ENCODE measurements at places on chromosomes 3 and 15. TPM values are rescaled to one million over a fixed set of nuclear protein-coding genes. Genes with fewer than 3 reads are reported as not detected.

SLC9C1 gene
- 0.32 TPM for total RNA-seq

DNA sequence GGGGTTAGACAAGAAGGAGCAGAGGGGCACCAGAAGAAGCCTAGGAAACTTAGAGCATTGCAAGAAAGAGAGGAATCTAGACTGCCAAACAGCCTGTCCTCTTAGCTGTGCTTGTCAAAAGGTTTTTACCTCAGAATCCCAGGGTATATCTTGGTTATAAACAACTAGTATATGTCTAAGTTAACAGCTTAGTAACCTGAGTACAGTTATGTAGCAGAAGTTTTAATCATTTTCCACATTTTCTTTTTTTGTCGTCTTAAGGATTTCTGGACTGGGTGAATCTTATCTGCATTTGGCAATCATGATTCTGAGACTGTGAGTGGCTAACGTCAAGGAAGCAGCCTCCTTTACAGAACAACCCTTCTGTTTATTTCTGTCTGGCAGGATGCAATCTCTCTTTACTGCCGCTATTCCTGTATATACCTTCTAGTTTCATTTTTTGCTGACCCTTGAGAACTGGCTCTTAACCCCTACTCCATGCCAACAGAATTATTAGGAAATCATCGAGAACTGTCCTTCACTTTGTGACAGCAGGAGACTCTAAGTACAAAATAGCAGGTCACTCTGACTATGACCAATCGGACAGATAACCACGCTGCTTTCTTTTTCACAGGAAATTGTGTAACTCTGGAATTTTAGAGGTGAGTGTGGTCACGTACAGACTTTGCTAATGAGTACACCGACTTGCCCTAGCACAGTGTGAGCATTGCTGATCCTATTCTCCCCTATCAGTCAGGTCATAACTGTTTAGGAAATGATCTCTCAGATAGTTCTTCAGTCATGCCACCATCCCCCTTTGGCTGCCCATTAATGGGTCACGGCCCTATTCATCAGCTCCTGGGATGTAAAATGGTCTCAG, 3.3 kb upstream of the CP start:
- peak overlapping the region; percentile 79 for H3K27ac ChIP-seq
- no peaks in the 10 kb centered on the region for H3K36me3 ChIP-seq
- H3K4me3 ChIP-seq: peak overlapping the region; percentile 56
- H3K27me3 ChIP-seq: no peaks in the 10 kb centered on the region

- no peaks in the 10 kb centered on the region for H3K27me3 ChIP-seq
- H3K27ac ChIP-seq: no peak overlapping the region
- DNase-seq: no peak
- no peaks in the 10 kb centered on the region for H3K4me1 ChIP-seq
Measured at GRCh38 chr15:46301291-46301690, 666.5 kb downstream of the SQOR start.

GRCh38 chr15:42736178-42736792, 643 bp downstream of the CDAN1 start:
- peak overlapping the region; percentile 84 for H3K4me3 ChIP-seq
- H3K27ac ChIP-seq: peak overlapping the region; percentile 92
- H3K27me3 ChIP-seq: no peaks in the 10 kb centered on the region
- DNase-seq: peak; percentile 27

MEIS2 gene
- total RNA-seq: 2.7 TPM

C15orf62 gene
- not detected for total RNA-seq

CLPX gene
- total RNA-seq: 70.0 TPM

IMPG2 gene
- 0.51 TPM for total RNA-seq

DNA sequence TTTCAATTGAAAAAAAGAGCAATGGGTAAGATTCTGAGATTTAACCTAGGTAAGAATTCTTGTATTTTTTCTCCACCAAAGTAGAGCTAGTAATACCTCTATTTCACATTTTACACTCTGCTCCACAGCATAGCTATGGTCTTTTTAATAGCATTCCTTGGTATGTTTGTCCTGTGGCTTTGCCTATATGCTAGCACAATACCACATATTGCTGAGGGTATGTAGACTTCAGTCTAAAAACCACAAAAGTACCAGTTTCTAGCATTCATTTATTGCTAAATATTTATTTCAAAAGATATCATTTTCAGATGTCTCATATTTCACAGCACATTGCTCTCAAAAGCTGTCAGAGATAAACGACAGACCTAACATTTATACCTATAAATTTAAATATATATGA, 18.2 kb upstream of the EOGT start:
- no peak for DNase-seq
- no peak overlapping the region for H3K27ac ChIP-seq
- no peaks in the 10 kb centered on the region for H3K27me3 ChIP-seq
- no peaks in the 10 kb centered on the region for H3K4me1 ChIP-seq

- H3K27me3 ChIP-seq: no peaks in the 10 kb centered on the region
- H3K27ac ChIP-seq: no peak overlapping the region
- no peaks in the 10 kb centered on the region for H3K4me1 ChIP-seq
- no peak overlapping the region for H3K4me3 ChIP-seq
Measured at GRCh38 chr3:141387516-141387915, 19.2 kb downstream of the ZBTB38 start.

GPR15 gene
- not detected for total RNA-seq

GOLGA8T gene
- not detected for total RNA-seq

MNS1 gene
- total RNA-seq: 0.40 TPM

- peak overlapping the region; percentile 49 for H3K4me3 ChIP-seq
- peak overlapping the region; percentile 60 for H3K27ac ChIP-seq
- H3K4me1 ChIP-seq: no peaks in the 10 kb centered on the region
- no peaks in the 10 kb centered on the region for H3K27me3 ChIP-seq
Measured at GRCh38 chr15:81297147-81297572, 26.8 kb downstream of the STARD5 start.

MOBP gene
- not detected for total RNA-seq

GRCh38 chr3:45210308-45211041, 15.6 kb downstream of the TMEM158 start:
- no peaks in the 10 kb centered on the region for H3K27me3 ChIP-seq
- peaks cover 7% of the 10 kb centered on the region for H3K4me1 ChIP-seq
- peak; percentile 86 for DNase-seq
- no peaks in the 10 kb centered on the region for H3K36me3 ChIP-seq
- no peak overlapping the region for H3K27ac ChIP-seq

GRCh38 chr3:126147932-126148683, 32.3 kb downstream of the ALDH1L1 start:
- H3K4me1 ChIP-seq: no peaks in the 10 kb centered on the region
- no peak overlapping the region for H3K4me3 ChIP-seq
- H3K27me3 ChIP-seq: no peaks in the 10 kb centered on the region
- no peak overlapping the region for H3K27ac ChIP-seq

FBXL2 gene
- total RNA-seq: 1.3 TPM

- DNase-seq: no peak
- no peaks in the 10 kb centered on the region for H3K36me3 ChIP-seq
- H3K4me1 ChIP-seq: no peaks in the 10 kb centered on the region
Measured at GRCh38 chr15:39051626-39052322, 487.2 kb upstream of the RASGRP1 start.

ZNF501 gene
- total RNA-seq: 3.4 TPM

- no peaks in the 10 kb centered on the region for H3K36me3 ChIP-seq
- peak overlapping the region; percentile 32 for H3K4me3 ChIP-seq
- H3K4me1 ChIP-seq: peaks cover 36% of the 10 kb centered on the region
- H3K27ac ChIP-seq: peak overlapping the region; percentile 85
- DNase-seq: no peak
Measured at GRCh38 chr3:23501201-23501802, 298.2 kb downstream of the UBE2E2 start.

- H3K4me1 ChIP-seq: no peaks in the 10 kb centered on the region
- H3K4me3 ChIP-seq: no peak overlapping the region
- DNase-seq: no peak
- H3K27ac ChIP-seq: no peak overlapping the region
- no peaks in the 10 kb centered on the region for H3K27me3 ChIP-seq
- H3K36me3 ChIP-seq: peaks cover 97% of the 10 kb centered on the region
Measured at GRCh38 chr3:47339951-47340350, 40.9 kb upstream of the PTPN23 start.

- no peak overlapping the region for H3K27ac ChIP-seq
- no peaks in the 10 kb centered on the region for H3K27me3 ChIP-seq
- H3K4me3 ChIP-seq: no peak overlapping the region
- no peaks in the 10 kb centered on the region for H3K4me1 ChIP-seq
- no peak for DNase-seq
Measured at GRCh38 chr3:127062926-127063325, 80.0 kb downstream of the PLXNA1 start.

GRCh38 chr3:63584681-63585080, 67.8 kb upstream of the SNTN start:
- H3K36me3 ChIP-seq: no peaks in the 10 kb centered on the region
- H3K27me3 ChIP-seq: no peaks in the 10 kb centered on the region
- no peaks in the 10 kb centered on the region for H3K4me1 ChIP-seq
- no peak overlapping the region for H3K4me3 ChIP-seq

DNA sequence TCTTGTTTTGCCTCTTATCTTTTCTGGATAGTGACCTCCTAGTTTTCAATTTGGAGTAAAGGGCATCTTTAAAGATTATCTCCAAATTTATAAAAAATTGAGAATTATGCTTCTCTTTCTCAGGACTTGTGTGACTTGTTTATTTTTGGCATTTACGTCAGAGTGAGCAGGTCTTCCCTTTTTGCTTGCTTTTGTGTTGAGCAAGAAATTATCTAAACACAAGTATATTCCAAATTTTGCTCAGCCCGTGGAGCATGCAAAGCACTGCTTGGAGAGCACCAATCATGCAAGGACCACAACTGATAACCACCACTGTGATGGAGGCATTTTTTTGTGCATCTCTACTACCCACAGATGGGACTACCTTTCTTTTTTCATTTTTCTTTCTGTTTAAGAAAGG, 7.1 kb downstream of the SLC25A26 start:
- H3K27ac ChIP-seq: no peak overlapping the region
- no peak for DNase-seq
- H3K4me1 ChIP-seq: peaks cover 7% of the 10 kb centered on the region
- no peak overlapping the region for H3K4me3 ChIP-seq
- H3K27me3 ChIP-seq: no peaks in the 10 kb centered on the region
- no peaks in the 10 kb centered on the region for H3K36me3 ChIP-seq

GRCh38 chr15:92745845-92746271, 90.3 kb upstream of the FAM174B start:
- no peak overlapping the region for H3K4me3 ChIP-seq
- H3K27ac ChIP-seq: no peak overlapping the region
- no peaks in the 10 kb centered on the region for H3K36me3 ChIP-seq

BRK1 gene
- 78.8 TPM for total RNA-seq

Measured in psoas muscle (tissue), 8 donors.